ENCODE measurements at places on chromosomes 4 and X. TPM values are rescaled to one million over a fixed set of nuclear protein-coding genes. Genes with fewer than 3 reads are reported as not detected.

FAAH2 gene
- 3.6 TPM for polyA plus RNA-seq

DNA sequence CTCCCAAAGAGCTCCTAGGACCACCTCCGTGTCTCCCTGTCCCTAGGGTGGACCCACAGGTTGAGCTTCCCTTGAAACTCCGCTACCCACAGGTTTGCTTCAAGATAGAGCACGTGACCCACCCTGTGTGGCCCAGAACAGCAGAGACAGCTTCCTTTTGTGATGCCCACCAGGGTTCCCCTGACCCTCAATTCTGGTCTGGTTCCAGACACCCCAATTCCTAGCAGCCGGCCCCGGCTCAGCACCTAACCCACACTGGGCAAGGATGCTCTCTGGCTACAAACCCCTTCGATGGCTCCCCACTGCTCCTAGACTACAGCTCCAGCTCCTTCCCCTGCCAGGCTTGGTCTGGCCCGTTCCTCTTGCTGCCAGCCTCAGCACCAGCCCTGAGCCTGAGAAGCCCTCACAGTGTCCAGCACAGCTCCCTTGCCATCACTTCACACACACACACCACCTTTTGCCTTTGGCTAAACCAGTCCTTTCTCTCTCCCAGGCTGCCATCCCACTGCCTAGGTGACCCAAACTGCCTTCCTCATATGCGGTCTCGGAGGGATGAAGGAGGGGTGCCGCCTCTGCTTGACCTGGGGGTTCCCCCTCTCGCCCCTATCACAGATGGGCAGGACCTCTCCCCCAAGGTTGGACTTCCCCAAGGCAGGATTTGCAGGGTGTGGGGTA lies 6.2 kb downstream of the PNCK start:
- DNase-seq, result no peak
- H3K4me3 ChIP-seq, result peak overlapping the region; percentile 12
- no peaks in the 10 kb centered on the region for H3K27me3 ChIP-seq
- no peaks in the 10 kb centered on the region for H3K4me1 ChIP-seq

- H3K36me3 ChIP-seq, result no peaks in the 10 kb centered on the region
- H3K4me1 ChIP-seq, result no peaks in the 10 kb centered on the region
- no peaks in the 10 kb centered on the region for H3K27me3 ChIP-seq
- H3K4me3 ChIP-seq, result no peak overlapping the region
Observed at GRCh38 chr4:20368926-20369325, 117.2 kb downstream of the SLIT2 start.

- no peak overlapping the region for H3K27ac ChIP-seq
- no peaks in the 10 kb centered on the region for H3K36me3 ChIP-seq
- no peak overlapping the region for H3K4me3 ChIP-seq
Observed at GRCh38 chr4:26942871-26943270, 82.2 kb downstream of the STIM2 start.

DNA sequence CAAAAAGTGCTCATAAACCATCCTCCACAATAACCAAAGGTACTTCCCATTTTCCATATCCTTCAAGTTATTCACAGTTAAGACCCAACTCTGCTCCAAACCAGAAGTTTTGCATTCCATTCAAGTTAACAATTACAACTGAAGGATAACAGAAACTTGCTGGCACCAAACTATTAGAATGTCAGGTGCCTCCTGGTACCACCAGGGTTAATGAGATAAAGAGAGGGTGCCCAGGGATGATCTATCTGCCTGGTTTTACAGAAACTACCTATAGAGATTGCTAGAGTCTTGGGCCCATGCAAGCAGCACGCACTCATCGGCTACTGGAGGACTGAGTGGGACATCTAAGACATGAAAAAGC lies 114.6 kb downstream of the RBM47 start:
- H3K27me3 ChIP-seq, result no peaks in the 10 kb centered on the region
- no peak for DNase-seq
- H3K4me1 ChIP-seq, result peaks cover 13% of the 10 kb centered on the region
- H3K4me3 ChIP-seq, result no peak overlapping the region
- no peaks in the 10 kb centered on the region for H3K36me3 ChIP-seq

DNA sequence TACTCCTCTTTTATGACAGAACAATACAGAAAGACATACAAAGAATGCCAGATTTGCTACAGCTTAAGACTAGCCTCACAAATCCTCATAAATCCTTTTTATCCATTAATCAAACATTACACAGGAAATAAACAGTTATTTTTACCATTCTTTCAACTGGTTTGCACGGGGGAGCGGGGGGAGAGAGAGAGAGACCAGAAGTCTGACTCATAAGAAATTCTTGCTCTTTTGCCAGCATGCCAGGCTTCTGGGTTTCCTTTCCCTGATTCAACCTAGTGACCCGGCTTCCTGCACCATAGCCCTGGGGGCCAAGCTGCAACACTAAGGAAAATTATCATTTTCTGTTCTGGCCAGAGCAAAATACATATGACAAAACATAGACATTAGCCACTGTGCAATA lies 6.8 kb upstream of the RRAGB start:
- H3K27me3 ChIP-seq, result no peaks in the 10 kb centered on the region
- H3K27ac ChIP-seq, result no peak overlapping the region

- no peaks in the 10 kb centered on the region for H3K4me1 ChIP-seq
- H3K27me3 ChIP-seq, result no peaks in the 10 kb centered on the region
- DNase-seq, result no peak
- no peak overlapping the region for H3K4me3 ChIP-seq
- no peak overlapping the region for H3K27ac ChIP-seq
Observed at GRCh38 chr4:39390603-39391002, 16.1 kb upstream of the KLB start.
